ENCODE measurements at places on chromosomes 2 and 18.
A peak's percentile ranks its signal among the peaks of the same experiment; 100 is the strongest.

- no peak for DNase-seq
Observed at GRCh38 chr2:120598416-120598815, 137.3 kb upstream of the GLI2 start.

GRCh38 chr2:86224645-86225355 is 25.5 kb downstream of the MRPL35 start:
- DNase-seq = no peak

DNA sequence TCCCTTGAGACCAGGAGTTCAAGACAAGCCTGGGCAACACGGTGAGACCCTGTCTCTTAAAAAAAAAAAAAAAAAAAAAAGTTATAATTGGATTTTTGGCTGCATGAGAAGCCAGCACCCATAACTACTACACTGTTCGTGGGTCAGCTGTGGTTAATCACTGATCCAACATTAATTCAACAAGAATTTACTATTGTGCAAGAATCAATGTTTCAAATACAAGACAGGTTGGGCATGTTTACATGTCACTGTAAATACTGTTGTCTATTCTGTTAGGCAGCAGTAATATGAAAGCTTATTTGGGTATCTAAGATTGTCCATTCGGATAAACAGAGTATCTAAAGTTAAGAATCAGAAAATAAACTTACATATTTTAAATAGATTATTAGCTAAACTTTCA is 62.3 kb downstream of the ESCO1 start:
- DNase-seq = no peak

GRCh38 chr2:53559302-53559966 is 208.2 kb upstream of the CHAC2 start:
- no peak for DNase-seq

- peak; percentile 51 for DNase-seq
Observed at GRCh38 chr2:55054106-55054875, 4.0 kb upstream of the RTN4 start.

GRCh38 chr2:229043681-229044080 is 227.4 kb downstream of the PID1 start:
- DNase-seq = no peak

DNA sequence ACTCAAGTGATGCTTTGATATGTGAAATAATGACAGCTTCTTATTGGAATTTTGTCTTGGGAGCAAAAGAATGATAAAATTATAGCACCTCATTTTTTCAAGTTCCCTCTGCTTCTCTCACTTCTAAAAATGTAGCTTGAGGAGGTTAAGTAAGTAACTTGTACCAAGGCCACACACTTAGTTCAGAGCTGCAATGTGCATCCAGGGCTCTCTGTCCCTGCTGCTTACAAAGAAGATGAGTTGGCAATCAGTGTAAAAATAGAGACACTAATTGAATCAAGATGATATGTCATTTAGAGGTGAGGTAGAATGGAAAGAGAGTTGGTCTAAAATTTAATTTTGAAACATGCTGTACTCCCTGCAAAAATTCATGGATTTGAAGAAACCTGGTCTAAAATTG is 312.0 kb upstream of the TNP1 start:
- no peak for DNase-seq

- DNase-seq = no peak
Observed at GRCh38 chr2:24618144-24618543, 127.1 kb downstream of the NCOA1 start.

DNA sequence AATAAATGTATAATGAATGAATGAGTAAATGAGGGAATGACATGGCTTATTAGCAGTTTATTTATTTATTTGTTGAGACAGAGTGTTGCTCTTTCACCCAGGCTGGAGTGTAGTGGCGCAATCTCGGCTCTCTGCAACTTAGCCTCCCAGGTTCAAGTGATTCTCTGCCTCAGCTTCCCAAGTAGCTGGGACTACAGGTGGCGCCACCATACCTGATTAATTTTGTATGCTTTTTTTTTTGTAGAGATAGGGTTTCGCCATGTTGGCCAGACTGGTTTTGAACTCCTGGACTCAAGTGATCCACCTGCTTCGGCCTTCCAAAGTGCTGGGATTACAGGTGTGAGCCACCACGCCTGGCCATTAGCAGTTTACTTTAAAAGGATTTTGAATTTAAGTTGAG is 100.3 kb upstream of the CAVIN2 start:
- DNase-seq = no peak

GRCh38 chr2:128260239-128261138 is 58.2 kb downstream of the HS6ST1 start:
- no peak for DNase-seq

DNA sequence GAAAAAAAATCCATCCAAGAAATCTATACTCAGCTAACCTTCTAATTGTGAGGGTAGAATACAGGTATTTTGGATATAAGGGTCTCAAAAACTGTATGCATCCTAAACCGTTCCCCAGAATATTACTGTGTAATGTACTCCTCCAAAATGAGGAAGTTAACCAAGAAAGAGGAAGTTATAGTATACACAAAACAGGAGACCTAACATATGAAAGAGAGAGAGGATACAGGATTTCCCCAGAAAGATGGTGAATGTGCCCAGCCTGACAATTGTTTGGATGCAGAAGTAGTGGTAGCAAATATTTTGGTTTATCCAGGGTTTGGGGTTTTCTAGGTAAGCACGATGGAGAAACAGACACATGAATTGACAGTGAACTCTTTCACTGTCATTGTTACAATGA is 50.6 kb downstream of the GALNT3 start:
- DNase-seq = no peak

GRCh38 chr2:43159797-43160196 is 66.6 kb downstream of the ZFP36L2 start:
- DNase-seq = no peak

GRCh38 chr18:13614641-13615288 is 111.6 kb downstream of the FAM210A start:
- peak; percentile 41 for DNase-seq

GRCh38 chr2:240428245-240428644 is 7.2 kb upstream of the GPC1 start:
- DNase-seq = no peak

DNA sequence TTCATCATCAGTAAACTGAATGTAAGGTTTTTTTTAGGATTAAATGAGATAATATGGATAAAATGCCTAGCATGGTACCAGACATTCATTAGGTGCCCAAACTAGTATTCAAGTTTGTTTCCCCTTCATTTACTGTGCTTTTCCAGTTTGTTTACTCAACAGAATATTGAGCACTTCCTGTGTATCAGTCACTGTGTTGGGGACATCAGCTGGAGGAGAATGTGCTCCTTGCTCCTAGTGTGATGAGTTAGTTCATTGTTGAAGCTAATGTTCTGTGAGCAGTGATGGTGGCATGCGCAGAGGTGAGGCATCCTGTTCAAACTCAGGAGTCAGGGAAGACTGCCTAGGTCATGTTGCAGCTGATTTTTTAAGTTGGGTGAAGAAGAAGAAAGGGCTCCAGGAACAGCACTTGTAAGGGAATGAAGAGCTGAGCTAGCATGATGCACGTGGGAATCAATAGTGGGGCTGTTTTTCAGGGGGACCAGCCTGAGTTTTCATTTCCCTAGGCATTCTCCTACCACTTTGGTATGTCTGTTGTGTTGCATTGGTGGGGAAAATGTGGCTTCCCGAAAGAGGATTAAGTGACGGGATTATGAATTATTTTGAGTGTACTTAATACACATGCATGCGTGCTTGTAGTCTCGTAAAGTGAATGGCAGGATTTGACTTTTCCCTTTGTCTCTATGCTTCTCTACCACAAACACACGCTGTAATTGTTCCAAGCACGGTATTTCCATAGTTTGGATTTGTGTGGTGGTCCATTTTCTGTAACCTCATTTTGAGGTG is 23.7 kb downstream of the TTLL4 start:
- DNase-seq = no peak

GRCh38 chr2:216535454-216535995 is 36.9 kb downstream of the RPL37A start:
- no peak for DNase-seq

DNA sequence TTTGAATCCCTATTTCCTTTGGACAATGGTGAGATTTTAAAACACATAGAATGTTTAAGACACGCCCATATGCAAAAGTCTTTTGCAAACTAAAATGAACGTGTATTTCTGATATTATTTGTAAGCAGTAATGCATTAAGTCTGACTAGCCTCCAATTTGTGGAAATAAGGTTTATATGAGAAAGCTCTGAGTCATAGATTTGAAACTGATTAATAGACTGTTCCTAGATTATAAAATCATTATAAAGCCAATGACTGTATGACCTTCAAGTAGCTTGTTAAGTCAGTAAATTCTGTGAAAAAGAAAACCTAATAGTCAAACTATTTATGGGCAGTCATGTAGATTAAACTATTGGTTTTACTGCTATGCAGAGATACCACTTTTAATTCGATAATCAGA is 12.8 kb upstream of the EFEMP1 start:
- no peak for DNase-seq

DNA sequence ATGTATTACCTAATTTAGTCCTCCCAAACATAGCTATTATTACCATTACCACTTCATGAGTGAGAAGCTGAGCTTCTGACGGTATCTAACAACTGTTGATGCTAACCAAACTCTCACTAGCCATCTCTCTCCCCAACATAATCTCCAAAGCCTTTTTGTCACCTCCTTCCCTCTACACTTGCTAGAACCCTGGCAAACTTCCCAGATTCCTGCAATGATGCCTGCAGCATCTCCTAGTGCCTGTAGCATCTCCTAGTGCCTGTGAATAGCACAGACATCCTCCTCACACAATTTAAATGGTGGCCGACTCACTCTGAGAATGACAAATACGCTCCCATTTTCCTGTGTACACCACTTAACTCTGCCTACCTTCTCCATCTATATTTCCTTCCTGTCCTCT is 126.7 kb downstream of the STK39 start:
- DNase-seq = no peak

- no peak for DNase-seq
Observed at GRCh38 chr18:26227051-26227670, 916 bp downstream of the TAF4B start.

GRCh38 chr2:11539317-11540147 is 5.7 kb downstream of the GREB1 start:
- no peak for DNase-seq

- no peak for DNase-seq
Observed at GRCh38 chr2:218001629-218002028, 1.2 kb downstream of the TNS1 start.

DNA sequence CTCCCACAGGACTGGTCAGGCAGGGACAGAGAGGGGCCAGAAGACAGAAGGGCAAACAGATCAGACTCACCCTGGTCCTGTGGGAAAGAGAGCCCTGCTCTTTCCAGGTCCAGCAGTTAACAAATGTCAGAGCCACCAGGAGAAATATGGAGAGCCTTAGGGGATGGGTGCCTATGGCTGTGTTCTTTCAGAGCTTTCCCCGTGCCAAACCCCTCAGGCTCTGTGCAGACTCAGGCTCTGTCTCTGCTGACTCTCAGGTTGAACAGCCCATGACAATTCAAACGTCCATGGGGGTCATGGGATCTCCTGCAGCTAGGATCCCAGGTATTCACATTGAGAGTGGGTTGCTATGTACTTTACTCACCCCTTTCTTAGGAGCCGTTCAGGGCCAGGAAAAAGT is 120.8 kb upstream of the ERBB4 start:
- DNase-seq = no peak

DNA sequence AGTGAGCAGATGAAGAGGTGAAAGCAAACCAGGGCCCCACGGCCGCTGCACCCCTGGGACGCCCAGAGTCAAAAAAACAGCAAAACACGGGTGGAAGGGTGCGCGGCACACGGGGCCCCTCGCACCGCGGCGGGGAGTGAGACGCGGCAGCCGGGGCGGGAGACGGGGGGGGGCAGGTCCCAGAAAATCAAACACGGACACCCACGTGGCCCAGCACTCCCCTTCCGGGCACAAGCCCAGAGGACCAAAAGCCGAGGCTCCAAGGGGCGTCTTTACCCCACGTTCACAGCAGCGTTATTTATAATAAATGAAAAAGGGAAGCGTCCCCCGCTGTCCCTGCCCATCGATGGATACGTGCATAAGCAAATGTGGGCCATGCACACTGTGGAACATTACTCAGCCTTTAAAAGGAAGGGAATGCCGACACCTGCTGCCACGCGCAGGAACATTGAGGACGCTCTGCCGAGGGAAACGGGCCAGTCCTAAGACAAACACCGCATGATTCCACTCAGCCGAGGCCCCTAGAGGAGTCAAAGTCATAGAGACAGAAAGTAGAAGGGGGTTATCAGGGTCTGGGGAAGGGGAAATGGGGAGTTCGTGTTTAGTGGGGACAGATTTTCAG is 677 bp upstream of the COPS9 start:
- no peak for DNase-seq

GRCh38 chr2:64591188-64591587 is 62.5 kb downstream of the SERTAD2 start:
- no peak for DNase-seq

DNA sequence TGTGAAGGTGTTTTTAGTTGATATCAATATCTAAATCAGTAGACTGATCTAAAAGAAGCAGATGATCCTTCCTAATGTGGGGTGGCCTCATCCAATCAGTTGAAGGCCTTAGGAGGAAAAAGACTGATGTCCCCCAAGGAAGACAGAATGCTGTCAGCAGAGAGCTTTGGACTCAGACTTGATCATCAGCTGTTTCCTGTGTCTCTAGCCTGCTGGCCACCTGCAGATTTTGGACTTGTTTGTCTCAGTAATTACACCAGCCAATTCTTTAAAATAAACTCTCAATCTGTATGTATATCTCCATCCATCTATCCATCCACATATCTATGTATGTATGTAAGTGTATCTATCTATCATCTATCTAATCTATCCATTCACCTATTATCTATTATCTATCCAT is 301.3 kb downstream of the LPIN1 start:
- no peak for DNase-seq

- DNase-seq = no peak
Observed at GRCh38 chr2:175599966-175600831, 401.9 kb downstream of the LNPK start.

DNA sequence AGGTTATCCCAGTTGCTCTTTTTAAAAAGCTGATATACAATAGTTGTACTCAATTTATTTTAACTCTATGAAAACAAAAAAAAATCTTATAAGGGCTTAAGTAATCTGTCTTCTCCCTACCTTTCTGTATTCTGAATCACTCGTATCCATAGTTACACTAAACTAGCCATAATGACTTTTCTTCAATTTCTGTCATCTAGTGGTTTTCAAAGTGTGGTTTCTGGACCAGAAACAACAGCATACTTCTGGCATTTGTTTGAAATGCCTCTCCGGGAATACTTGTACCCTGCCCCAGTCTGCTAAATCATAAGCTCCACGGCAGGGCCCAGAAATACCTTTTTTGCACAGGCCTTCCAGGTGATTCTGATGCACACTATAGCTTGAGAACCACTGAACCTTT is 253.6 kb downstream of the LRRTM4 start:
- DNase-seq = no peak

- no peak for DNase-seq
Observed at GRCh38 chr2:202705446-202706020, 70.8 kb downstream of the FAM117B start.

GRCh38 chr2:36246320-36246990 is 109.1 kb upstream of the CRIM1 start:
- DNase-seq = no peak

- no peak for DNase-seq
Observed at GRCh38 chr18:13477147-13477683, 249.1 kb downstream of the FAM210A start.

GRCh38 chr2:62423883-62424458 is 82.0 kb downstream of the TMEM17 start:
- DNase-seq = no peak

All from CD8-positive, alpha-beta T cell (primary cell).